A673 (cell line): ENCODE measurements at places on chromosomes 4 and X.
A peak's percentile ranks its signal among the peaks of the same experiment; 100 is the strongest.

GRCh38 chr4:118714682-118715081 is 29.5 kb downstream of the METTL14 start:
- no peak for DNase-seq

DNA sequence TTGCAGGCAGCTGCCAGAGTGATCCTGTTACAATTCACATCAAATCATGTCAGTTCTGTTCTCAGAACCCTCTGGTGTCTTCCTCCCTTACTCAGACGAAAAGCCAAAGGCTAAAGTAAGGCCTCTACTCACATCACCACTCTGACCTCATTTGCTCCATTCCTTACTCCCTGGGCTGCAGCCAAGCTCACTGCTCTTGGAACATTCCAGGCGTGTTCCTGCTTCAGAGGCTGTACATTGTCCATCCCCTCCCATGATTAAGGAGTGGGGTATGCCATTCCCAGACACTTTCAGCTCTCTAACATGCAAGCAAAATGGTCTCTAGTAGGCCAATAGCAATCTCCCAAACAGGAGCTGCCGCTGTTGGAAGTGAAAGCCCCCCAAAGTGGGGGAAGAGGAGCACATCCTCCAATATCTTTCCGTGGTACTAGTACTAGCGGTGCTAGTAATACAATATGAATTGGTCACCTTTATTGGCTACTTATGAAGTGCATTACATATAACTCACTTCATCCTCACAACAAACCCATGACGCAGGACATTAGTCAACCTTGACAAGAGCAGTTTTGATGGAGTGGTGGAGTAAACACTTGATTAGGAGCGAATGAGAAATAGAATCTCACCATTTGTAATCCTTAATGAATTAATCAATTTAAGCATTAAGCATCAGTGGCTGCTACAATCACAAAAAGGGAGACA is 15.0 kb downstream of the GAB3 start:
- no peak for DNase-seq

- DNase-seq, result no peak
These were observed 68.4 kb downstream of the GPAT3 start for GRCh38 chr4:83604321-83604720.

DNA sequence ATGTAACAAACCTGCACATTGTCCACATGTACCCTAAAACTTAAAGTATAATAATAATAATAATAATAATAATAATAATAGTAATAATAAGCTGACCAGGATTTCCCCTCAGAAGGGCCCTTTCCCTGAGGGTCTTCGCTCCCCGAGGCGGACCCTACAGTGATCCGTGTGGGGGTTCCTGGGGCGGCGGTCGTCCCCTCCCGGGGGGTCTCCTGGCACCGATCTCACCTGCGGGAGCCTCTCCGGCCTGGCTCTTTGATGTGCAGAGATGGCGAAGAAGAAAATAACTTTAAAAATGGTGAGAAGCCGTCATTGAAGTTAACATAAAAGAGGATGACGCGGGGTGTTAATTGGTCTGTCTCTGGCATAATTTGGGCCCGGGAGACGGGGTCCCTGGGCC is 48.2 kb upstream of the PPP2R3B start:
- no peak for DNase-seq

DNA sequence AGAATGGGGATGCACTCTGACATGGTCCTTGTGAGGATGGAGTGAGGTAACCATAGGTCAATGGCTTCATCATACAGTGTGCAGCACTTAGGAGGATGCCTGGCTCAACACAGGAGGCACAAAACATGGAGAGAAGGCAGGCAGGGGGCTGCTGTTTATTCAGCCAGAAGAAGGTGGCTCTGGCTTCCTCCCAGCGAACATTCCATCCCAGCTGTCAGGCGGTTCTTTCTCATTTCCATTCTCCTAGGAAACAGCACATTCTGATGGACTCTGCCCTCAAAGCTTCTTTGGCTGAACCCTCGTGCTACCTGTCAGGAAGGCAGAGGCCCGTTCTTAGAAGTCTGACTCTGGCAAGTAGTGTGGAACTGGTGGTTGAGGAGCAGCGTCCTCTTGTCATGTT is 18.6 kb downstream of the STK32B start:
- no peak for DNase-seq

DNA sequence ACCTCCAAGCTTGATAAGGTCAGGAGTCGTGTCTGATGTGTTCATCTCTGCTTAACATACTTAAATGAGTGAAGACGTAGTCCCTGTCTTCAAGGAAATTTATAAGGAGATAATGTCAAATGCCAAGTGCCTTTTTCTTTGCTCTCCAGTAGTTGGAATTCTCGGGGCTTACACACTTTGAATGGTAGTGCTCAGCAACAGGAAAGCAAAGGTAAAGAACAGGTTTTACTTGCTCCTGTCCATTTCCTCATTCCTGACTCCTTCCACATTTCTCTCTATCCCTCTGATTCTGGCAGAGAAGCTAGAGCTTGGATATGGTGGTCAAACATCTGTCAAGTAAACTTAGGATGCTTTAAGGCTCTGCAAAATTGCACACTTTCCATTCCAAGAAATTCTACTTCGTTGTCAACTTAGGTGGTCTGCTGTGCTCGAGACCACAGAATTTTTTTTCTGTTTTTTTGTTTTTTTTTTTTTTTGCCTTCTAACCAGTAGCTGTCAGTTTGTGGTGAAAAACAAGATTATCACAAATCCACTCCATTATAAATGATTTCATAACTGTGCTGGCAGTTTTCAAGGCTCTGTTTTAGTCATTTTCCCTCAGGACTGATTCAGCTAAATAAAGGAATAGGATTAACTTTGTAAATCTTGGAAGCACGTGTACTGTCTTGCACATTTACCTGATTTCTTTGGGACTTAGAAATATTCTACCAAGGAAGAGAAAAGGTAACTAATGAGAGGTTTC is 180.8 kb upstream of the ANXA3 start:
- no peak for DNase-seq

- peak; percentile 43 for DNase-seq
These were observed 1.4 kb downstream of the BEX5 start for GRCh38 chrX:102154218-102154860.

DNA sequence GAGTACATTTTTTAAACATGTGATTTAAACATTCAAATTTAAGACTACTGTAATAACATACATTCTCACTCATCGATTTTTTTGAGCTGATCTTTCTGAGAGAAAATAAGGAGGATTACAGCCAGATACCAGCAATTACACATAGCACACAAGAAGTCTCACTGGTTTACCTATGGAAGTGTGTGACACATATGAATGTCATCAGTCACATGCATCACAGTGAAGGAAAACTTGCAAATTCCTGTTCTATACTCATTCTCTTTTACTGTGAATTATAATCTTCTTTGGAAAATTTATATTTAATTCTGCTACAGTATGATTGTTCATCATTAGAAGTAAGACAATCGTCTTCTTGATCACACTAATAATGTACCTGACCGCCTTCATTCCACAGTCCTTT is 21.3 kb upstream of the BMP2K start:
- no peak for DNase-seq

DNA sequence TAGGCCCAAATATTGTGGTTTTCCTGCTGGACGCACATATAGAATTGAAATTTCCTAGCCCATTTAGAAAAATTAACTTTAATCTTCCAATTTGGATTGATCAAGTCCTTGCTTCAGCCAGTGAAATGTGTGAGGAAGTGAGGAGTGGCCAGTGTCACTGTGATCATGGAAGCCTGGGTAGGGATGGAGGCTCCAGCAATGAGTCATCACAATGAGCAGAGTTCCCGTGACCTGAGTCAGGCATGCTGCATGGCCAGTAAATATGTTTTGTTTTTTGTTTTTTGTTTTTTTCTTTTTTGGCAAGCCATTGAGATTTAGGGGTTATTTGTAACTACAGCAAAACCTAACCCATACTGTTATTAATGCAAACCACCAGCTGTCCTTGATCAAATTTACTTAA is 52.1 kb downstream of the IDS start:
- DNase-seq, result no peak

- peak; percentile 25 for DNase-seq
These were observed 121.1 kb downstream of the MGST2 start for GRCh38 chr4:139786494-139787354.

DNA sequence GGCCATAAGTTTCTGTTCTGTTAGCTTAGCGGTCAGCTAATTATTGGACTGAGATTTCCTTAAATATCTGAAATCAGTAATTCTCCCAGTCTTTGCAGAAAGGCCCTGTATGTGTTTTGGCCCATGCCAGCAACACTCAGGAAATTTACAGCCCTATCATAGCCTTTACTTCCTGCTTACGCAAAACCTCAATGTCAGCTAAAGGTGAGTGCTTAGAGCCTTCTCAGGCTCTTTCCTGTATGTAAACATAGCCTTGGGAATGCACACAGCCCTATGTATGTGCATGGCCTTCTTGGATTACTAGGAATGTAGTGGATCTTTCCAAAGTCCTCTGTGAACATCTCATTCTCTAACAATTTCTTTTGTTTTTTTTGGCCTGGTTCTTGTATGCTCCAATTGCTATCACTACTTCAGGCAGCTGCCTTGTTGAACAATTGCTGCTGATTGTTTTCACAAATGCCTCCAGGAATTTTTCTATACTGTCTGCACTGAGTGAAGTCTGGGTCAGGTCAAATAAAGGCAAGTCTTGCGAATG is 200.0 kb downstream of the PPP1R2C start:
- DNase-seq, result no peak

- no peak for DNase-seq
These were observed 163.9 kb upstream of the KIT start for GRCh38 chr4:54493862-54494261.

GRCh38 chrX:152646961-152647360 is 9.3 kb downstream of the GABRQ start:
- no peak for DNase-seq

- DNase-seq, result no peak
These were observed 539.7 kb upstream of the GRID2 start for GRCh38 chr4:91764085-91764484.

DNA sequence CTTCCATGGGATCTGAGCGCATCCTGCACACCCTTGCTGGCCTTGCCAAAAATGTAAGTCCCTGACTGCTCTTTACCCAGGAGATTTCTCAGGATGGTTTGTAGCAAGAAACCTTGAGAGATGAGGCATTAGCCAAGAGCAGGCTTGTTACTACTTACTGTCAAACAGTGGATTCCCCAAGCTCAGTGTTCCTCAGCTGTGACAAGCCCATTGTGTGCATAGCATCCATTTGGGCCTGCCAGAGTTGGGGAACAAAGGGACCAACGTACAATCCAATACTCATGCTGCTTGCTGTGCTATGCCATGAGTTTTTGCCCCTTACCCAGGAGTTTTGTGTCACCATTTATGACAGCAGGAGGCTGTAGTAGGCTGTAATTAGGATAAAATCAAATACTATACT is 267.6 kb downstream of the TENM3 start:
- no peak for DNase-seq

DNA sequence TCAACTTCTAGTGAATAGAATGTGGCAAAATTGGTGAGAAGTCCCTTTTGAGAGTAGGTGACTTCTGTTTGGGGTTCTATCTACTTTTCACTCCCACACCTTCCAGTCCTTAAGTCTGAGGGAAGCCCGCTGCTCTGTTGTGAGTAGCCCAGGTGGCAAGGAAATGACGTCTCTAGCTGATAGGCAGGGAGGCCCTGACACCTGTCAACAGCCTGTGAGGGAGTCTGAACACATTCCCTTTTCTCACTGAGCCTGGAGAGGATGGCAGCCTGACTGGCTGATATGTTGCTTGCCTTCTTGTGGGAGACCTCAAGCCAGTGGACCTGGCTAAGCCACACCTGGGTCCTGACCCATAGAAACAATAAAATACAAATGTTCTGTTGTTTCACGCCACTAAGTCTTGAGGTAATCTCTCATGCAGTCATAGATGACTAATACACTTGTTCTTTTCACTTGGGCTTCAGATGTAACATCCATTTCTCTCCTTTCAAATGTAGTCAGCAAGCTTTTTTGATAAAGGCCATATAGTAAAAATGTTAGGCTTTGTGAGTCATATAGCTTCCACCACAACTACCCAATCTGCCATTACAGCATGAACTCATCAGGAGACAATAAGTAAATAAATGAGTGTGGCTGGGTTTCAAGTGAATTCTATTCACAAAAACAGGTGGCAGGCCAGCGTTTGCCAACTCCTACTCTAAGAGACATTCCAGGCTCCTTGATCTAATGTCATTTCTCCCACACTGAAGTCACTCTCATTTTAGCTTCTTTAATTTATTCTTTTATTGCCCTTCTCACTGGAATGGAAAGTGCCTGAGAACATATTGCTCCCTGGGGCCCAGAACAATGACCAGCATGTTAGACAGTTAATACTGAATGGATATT is 265.1 kb upstream of the MAD2L1 start:
- DNase-seq, result peak; percentile 73

DNA sequence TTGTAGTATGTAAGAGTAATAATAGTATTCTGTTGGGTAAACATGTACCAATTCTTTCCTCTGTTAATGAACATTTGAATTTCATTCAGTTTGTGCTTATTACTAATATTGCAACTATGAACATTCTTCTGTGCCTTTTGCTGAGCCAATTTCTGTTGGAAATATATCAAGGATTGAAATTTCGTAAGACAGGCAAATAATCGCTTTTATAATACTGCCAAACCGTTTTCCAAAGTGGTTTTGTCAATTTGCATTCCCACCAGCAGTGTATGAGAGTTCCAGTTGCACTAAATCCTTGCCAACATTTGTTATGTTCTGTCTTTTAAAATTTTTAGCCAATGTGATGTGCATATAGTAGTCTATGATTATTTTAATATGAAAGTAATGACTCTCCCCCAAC is 38.6 kb downstream of the MAGEB17 start:
- DNase-seq, result no peak

- DNase-seq, result no peak
These were observed 33.4 kb upstream of the FAM47B start for GRCh38 chrX:34909151-34909550.

DNA sequence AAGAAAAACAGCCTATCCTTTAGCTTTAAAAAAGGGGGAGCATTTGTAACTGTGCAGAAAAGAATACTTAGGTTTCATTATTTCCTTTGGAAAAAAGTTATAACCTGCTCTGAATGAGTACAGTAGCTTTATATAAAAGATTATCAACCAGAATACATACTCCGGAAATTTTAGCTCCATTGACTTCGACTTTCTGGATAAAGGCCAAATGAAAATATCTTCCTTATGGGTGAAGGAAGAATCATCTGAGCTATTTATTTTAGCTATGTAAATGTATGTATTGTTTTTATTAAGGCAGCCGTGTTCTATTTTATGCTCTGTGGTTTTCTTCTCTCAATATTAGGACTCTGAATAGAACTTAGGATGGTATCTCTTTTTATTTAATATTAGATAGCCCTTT is 69.0 kb upstream of the ETNPPL start:
- DNase-seq, result peak; percentile 35
